ENCODE measurements at places on chromosomes 12 and 14.

- DNase-seq = no peak
- no peaks in the 10 kb centered on the region for H3K27me3 ChIP-seq
- no peak overlapping the region for H3K27ac ChIP-seq
- peaks cover 22% of the 10 kb centered on the region for H3K36me3 ChIP-seq
Observed at GRCh38 chr14:66939409-66939808, 249.8 kb upstream of the GARIN2 start.

DNA sequence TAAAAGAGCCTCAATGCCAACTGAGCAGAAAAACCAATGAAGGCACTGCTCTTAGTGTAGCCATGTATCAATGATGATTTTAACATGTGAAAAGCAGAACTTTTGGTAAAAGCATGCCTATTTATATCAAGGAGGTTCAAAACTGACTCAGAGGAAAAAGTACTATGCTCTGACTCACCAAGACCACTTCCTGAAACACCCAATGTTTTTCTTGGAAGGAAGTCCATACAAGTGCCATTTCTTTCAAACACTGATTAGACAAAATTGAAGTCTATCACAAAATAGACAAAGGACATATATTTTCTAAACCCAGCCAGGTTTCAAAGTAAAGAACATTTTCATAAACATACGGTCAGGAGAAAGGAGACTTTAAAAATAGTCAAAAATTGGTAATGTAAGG, 88.6 kb downstream of the EPS8 start:
- H3K4me1 ChIP-seq = peaks cover 32% of the 10 kb centered on the region
- H3K36me3 ChIP-seq = peaks cover 7% of the 10 kb centered on the region
- peak overlapping the region; percentile 29 for H3K4me3 ChIP-seq
- DNase-seq = peak; percentile 44
- H3K27ac ChIP-seq = peak overlapping the region; percentile 78

DNA sequence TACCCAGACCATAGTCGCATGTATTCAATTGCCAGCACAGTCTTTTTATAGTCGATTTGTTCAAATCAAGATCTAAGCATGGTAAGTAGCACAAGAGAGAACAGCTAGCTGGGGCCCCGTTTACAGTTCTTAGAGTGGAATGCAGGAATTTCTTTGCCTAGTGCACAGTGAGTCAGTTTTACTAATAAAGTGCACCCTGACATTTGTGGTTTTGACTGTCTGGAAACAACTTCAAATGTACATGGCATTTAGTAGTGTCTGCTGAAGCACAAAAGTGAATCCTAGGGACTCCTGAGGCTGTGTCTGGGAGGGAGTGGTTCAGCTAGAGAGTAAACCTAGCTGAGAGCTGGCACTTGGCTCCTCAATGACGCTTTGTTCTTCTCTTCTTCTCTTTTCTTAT, 64.9 kb downstream of the TMX1 start:
- DNase-seq = no peak
- H3K27me3 ChIP-seq = peaks cover 2% of the 10 kb centered on the region
- H3K4me3 ChIP-seq = no peak overlapping the region
- H3K27ac ChIP-seq = no peak overlapping the region

GRCh38 chr12:87879141-87879540, 150.1 kb downstream of the C12orf50 start:
- DNase-seq = no peak
- H3K36me3 ChIP-seq = no peaks in the 10 kb centered on the region
- H3K4me1 ChIP-seq = no peaks in the 10 kb centered on the region
- no peak overlapping the region for H3K4me3 ChIP-seq

DNA sequence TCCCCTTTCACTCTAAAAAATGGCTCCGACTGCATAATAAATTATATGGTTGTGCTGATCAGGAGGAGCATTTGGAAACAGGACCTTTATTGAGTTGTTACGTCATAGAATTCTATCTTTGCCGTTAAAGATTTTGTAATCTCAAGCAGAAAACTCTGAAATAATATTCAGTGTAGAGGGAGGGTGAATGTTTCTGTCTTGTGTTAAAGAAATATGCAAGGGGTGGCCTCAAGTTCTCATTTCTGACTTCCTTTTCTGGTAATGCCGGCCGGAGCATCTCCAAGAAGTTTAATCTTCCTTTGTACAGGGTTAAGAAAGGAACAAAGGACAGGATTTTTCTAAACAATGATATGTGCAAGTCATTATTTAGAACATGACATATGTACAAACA, 165.1 kb downstream of the SLC38A4 start:
- DNase-seq = no peak
- H3K4me3 ChIP-seq = no peak overlapping the region
- H3K36me3 ChIP-seq = no peaks in the 10 kb centered on the region
- peaks cover 41% of the 10 kb centered on the region for H3K4me1 ChIP-seq
- H3K27ac ChIP-seq = no peak overlapping the region

GRCh38 chr12:124040291-124040690, 67.3 kb downstream of the ZNF664 start:
- peaks cover 16% of the 10 kb centered on the region for H3K27me3 ChIP-seq
- no peak overlapping the region for H3K27ac ChIP-seq
- no peak overlapping the region for H3K4me3 ChIP-seq
- H3K36me3 ChIP-seq = no peaks in the 10 kb centered on the region

DNA sequence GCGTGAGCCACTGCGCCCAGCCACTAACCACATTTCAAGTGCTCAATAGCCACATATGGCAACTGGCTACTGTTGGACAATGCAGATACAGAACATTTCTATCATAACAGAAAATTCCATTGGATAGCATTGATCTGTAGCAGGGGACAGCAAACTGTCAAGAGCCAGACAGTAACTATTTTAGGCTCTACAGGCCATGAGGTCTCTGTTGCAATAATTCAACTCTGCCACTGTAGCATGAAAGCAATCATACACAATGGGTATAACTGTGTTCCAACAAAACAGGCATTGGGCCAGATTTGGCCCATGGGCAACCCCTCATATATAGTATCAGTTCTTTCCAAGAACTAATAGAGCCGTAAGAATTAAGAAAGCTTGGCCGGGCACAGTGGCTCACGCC, 8.0 kb downstream of the CSRNP2 start:
- no peak overlapping the region for H3K4me3 ChIP-seq
- H3K36me3 ChIP-seq = peaks cover 14% of the 10 kb centered on the region
- DNase-seq = no peak
- peaks cover 16% of the 10 kb centered on the region for H3K4me1 ChIP-seq
- no peak overlapping the region for H3K27ac ChIP-seq
- H3K27me3 ChIP-seq = no peaks in the 10 kb centered on the region

DNA sequence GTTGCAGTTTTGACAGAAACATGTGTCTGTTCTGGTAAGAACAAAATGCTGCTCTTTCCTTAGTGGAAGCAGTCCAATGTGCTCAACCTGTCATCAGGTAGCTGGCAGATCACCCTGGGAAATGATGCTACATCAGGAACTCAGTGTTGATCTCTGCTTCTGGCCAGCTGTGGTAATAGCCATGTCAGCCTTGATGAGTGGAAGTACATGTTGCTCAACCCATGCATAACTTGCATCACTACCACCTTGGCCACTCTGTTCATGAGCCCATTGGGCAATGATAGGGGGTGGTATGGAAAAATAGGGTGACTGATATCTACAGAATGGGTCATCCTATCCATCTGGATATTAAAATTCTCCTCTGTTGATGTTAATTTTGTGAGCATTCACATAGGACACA, 411.0 kb downstream of the C12orf50 start:
- no peak for DNase-seq
- H3K27me3 ChIP-seq = no peaks in the 10 kb centered on the region
- H3K36me3 ChIP-seq = no peaks in the 10 kb centered on the region
- no peaks in the 10 kb centered on the region for H3K4me1 ChIP-seq

DNA sequence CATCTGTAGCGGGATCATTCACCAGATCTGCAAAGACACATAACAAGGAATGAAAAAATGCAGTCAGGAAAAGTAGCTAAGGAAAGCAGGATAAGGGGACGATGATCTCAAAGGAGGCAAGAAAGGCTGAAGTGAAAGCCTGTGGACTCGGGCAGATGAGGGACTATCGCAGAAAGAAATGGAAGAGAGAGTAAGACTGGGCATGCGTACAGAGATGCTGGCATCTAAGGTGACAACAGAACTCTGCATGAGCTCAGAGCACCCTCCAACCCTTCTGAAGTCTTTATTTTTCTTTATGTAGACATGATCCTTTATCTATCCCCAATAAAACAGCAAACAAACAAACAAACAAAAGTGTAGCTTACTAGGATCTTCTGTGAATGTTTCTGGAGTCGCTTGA, 7.2 kb downstream of the MFAP5 start:
- DNase-seq = no peak
- H3K36me3 ChIP-seq = no peaks in the 10 kb centered on the region
- H3K27me3 ChIP-seq = peaks cover 21% of the 10 kb centered on the region
- no peak overlapping the region for H3K4me3 ChIP-seq
- no peaks in the 10 kb centered on the region for H3K4me1 ChIP-seq

DNA sequence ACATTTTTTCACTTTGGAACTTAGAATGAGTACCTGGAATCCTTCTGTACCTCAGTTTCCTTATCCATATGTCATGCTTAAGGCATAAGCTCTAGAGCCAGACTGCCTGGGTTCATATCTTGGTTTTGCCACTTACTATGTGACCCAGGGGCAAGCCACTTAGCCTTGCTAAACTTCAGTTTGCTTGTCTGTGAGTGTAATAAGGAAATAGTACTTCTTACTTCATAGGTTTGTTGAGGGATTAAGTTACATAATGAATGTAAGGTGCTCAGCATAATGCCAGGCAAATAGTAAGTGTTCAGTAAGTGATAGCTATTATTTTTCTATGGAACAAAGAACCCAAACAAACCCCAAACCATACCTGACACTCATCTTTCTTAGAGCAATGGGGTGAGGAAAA, 225.1 kb downstream of the BCAT1 start:
- DNase-seq = no peak
- H3K4me3 ChIP-seq = no peak overlapping the region
- no peaks in the 10 kb centered on the region for H3K27me3 ChIP-seq
- H3K36me3 ChIP-seq = no peaks in the 10 kb centered on the region
- H3K27ac ChIP-seq = no peak overlapping the region
